ENCODE measurements at places on chromosomes 12 and 14. TPM values are rescaled to one million over a fixed set of nuclear protein-coding genes. Genes with fewer than 3 reads are reported as not detected.

- DNase-seq: no peak
Observed at GRCh38 chr14:75095690-75096089, 26.2 kb downstream of the ZC2HC1C start.

GRCh38 chr12:78179346-78179745 is 348.7 kb downstream of the NAV3 start:
- no peak for DNase-seq

- no peak for DNase-seq
Observed at GRCh38 chr14:50191499-50191898, 39.9 kb downstream of the SOS2 start.

- no peak for DNase-seq
Observed at GRCh38 chr12:75666939-75667334, 155.5 kb upstream of the KRR1 start.

DNA sequence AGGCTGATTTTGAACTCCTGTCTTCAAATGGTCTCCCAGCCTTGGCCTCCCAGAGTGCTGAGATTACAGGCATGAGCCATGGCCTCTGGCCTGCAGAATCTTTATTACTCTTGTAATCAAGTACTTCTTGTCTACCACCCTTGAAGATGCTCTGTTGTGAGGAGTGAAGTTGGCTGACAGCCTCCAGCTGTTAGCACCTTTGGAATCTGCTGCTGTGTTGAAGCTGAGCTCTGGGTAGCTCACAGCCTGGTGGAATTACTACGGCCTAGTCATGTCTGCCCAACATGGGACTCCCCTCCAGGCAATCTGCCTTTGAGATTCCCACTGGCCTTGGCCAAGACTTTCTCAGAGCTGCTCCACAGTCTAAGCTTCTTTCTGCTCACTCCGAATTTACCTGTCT is 5.8 kb upstream of the C12orf75 start:
- DNase-seq: no peak

DNA sequence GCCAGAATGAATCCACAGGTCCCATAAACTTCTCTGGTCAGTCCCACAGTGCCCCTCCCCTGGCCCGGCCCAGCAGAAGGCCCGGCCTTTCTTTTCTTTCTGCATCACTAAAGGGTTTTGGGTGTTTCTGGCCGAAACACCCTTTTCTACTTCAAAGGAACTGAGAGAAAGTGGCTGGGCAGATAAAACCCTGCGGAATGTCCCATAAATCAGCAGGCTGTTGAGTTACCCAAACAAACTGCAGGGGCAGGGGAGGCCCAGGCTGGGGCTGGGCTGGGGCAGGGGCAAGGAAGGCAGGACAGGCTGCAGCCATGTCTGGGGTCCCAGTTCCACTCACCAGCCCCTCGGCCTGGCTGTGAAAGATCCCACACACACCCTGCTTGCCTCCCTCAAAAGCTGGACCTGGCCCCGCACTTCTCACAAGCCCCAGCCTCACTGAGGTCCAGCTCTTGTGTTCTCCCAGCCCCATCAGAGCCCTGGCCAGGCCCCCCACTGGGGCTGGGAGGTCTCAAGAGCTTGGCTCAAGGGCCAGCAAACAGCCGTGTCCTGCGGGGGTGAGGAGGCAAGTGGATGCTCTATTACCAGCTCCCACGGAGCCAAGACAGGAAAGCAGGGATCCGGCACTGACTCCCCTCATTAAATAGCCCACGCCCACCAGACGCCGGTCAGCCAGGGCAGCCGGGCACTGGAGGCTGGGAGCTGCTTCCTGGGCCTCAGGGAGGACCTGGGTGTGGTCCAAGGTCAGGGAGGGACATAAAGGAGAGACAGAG is 41.9 kb downstream of the CCNK start:
- DNase-seq: no peak

DNA sequence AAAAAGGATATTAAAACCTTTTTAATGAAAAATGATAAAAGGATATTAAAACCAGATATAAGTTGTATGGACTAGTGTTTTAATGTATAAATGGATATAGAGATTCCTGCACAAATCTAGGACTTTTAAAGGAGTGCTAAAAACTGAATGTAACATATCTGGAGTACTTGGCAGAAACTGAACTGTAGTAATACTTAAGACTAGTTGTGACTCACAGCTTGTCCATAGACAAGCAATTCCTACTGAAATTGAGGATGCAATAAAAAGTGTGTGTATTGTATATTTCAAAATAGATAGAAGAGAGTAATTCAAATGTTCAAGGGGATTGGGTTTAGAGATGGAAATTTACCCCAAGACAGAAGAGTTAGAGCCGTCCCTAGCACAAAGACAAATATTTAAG is 59.6 kb downstream of the FBXO33 start:
- no peak for DNase-seq

- DNase-seq: no peak
Observed at GRCh38 chr14:68212361-68212760, 392.8 kb downstream of the RAD51B start.

GRCh38 chr12:87679251-87679650 is 349.9 kb downstream of the C12orf50 start:
- DNase-seq: no peak

DNA sequence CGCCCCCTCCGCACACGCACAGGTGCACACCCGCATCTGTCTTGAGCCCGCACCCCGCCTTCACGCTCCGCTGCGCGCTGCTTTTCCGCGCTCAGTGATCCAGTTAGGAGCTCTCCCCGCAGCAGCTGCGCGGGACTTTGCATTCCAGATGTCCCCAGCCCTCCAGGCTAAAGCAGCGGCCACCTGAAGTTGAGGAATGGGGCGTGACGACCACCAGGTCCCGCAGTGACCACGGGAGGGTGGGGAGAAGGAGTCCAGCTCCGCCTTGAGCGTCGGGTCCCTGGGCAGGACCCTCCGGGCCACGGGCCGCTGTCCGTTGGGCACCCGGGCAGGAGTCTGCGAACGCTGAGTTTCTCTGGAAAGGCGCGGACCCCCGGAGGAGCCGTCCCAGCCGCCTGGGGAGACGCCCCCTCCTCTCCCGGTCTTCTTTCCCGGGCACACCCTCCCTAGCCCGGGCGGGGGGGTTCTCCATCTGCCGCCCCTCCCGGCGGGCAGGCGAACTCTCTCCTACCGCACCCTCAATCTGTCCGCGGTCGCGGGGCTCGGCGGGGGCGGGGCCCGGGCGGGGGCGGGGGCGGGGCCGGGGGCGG is 334 bp upstream of the TMEM132C start:
- DNase-seq: no peak

DNA sequence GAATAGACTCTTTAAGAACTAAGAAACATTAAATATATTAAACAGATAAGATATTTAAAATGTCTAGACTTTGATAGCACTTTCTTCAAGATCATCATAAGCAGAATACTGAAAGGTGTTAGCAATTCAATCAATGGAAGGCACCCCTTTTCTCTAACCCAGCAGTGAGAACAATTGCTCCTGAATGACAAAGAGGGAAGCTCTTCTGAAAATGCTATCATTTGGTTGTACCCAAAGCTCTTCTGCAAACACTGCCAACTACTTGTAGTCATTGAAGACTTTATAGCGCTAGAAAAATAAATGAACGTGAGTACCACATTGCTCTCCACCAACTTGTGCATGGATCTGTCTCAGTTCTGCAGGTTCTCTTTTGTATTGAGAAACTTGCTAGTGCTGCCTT is 62.2 kb upstream of the LMO3 start:
- no peak for DNase-seq

GRCh38 chr12:31896514-31897039 is 62.6 kb upstream of the RESF1 start:
- no peak for DNase-seq

- no peak for DNase-seq
Observed at GRCh38 chr14:75190023-75190422, 13.6 kb upstream of the TMED10 start.

- DNase-seq: no peak
Observed at GRCh38 chr14:71590131-71590530, 342.1 kb upstream of the RGS6 start.

DNA sequence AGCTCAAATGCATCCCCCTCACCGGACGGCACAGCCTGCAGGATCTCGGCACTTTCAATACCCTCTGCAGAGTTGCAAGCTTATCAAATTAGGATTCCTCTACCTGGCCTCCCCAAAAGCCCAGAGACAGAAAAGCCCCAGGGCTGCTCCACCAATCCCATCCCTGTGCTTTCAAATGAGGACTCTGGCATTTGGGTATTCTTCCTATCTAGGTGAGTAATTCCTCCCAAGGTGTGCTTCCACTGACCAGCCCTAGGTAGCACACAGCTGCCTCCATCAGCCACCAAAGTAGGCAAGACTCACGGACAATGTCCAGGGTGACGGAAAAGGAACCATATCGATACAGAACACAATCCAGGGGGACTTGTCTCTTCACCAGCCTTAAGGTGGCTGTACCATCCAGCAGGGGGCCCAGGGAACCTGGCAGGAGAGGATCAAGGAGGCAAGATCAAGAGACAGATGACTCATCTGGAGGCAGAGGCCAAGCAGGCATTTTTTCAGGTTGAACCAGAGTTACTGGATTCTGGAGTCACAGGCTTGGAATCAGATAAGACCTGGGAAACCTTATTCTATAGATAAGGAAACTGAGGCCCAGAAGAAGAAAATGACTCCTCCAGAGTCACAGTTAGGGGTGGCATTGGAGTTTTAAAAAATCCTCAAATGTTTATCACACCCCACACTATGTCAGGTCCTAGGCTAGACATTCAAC is 9.9 kb downstream of the PMEL start:
- DNase-seq: no peak

- DNase-seq: no peak
Observed at GRCh38 chr14:99159341-99160340, 112.4 kb downstream of the BCL11B start.

- no peak for DNase-seq
Observed at GRCh38 chr12:25940886-25941285, 17.6 kb upstream of the RASSF8 start.

- DNase-seq: no peak
Observed at GRCh38 chr12:116777245-116777644, 39.1 kb downstream of the RNFT2 start.

DNA sequence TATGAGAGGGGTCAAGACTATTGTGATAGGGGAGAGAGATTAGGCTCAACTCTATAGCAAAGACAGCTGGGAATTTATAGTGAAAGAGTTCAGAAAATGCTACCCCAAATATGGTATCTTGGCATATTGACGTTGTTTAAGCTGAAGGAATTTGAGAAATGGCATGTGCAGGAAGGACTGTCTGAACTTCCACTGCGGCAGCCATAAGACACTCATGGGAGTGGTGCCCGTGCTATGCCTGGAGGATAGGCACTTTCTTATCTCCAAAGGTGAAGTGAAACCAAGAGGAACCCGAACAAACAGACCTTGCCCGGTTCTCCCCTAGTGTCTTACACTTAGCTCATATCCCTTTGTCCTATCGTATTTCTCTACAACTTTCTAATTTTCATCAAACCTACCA is 390.3 kb downstream of the TMTC2 start:
- no peak for DNase-seq

GRCh38 chr12:55250944-55251343 is 6.5 kb downstream of the OR6C74 start:
- no peak for DNase-seq

DNA sequence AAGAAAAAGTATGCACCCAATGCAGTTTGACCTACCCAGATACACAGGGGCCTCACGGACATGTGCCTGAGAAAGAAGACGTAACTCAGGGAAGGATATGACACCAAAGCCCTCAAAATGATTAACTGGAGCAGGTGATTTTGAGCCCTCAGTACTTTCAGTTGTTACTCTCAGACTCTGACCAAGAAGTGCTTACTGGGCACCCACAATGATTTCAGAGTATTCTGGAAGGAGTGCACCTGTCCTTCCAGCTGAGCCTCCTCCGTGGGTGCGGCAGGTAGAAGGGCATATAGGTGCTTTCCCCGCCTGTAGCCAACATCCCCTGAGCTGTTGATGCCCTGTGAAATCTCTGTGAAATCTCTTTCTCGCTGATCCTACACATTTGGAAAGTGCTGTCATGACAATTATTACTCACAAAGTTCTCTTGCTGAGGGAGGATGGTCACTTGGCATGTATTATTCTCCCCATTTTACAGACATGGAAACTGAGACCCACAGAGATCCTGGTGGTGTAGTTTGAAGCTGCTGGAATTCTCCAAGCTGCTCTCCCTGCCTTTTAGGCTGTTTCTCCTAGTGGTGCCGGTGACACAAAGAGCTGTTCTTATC is 154.3 kb upstream of the CCND2 start:
- DNase-seq: no peak

- no peak for DNase-seq
Observed at GRCh38 chr14:73754911-73755360, 40.8 kb upstream of the PNMA1 start.

DNA sequence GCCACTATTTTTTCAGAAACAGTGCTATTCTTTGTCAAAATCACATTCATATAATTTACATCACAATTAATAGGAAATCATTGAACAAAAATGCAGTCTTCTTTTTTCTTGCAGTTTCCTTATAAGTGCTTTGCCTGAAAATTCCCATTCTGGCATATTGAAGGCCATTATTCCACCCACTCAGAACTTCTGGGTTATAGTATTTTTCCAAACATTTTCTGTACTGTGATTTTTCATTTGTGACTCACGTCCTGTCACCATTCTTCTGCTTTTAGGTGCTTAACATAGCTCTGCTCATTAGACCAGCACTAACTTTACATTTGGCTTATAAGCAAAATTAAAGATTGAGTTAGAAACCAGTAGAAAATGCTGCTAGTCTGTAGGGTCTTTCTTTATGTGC is 241.0 kb upstream of the NPAS3 start:
- no peak for DNase-seq

- no peak for DNase-seq
Observed at GRCh38 chr12:65259501-65259900, 19.0 kb upstream of the MSRB3 start.

DNA sequence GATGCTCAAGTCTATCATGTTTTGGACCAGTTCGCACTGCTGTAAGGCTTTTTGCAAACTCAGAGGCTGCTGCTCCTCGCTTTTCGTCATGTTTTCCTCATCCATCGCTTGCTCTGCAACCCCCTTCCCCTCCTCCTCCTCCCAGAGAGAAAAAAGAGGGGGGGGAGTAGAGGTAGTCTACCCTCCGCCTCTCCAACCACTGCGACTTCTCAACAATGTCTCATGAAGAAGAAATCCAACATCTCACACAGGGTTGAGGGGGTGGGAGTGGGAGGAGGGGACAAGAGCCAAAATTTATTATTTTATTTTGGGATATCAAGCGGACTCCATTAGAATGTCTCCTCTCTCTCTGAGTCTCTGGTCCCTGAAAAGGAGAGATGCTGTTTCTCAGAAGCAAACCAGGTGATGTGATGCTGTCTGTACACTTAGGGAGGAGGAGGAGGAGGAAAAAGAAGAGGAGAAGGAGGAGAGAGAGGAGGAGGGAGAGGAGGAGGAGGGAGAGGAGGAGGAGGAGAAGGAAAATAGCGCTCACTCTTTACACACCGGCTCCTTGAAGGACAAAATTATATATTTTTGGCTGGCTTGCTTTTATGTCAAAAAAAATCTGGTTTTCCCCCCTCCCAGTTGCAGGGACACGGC is 520 bp downstream of the KSR2 start:
- DNase-seq: no peak

The KRT2 gene
- not detected for total RNA-seq

The FAM90A1 gene
- not detected for total RNA-seq

The TBK1 gene
- 35.2 TPM for total RNA-seq

The DMAC2L gene
- total RNA-seq: 9.6 TPM

The ANO2 gene
- 32.4 TPM for total RNA-seq

The TOX4 gene
- total RNA-seq: 53.0 TPM

The KLRK1 gene
- not detected for total RNA-seq

The NAV3 gene
- total RNA-seq: 40.1 TPM

The CATSPERB gene
- total RNA-seq: not detected

The SLC5A8 gene
- not detected for total RNA-seq

The ASCL1 gene
- total RNA-seq: not detected

The OR6C76 gene
- not detected for total RNA-seq

The TMEM233 gene
- 1.9 TPM for total RNA-seq

The KRT77 gene
- not detected for total RNA-seq
